ENCODE measurements at places on chromosomes 6 and 20.

- DNase-seq, result no peak
These were observed 404.9 kb upstream of the SOX4 start for GRCh38 chr6:21188505-21189223.

- no peak for DNase-seq
These were observed 4.1 kb upstream of the SPAG4 start for GRCh38 chr20:35611482-35611881.

DNA sequence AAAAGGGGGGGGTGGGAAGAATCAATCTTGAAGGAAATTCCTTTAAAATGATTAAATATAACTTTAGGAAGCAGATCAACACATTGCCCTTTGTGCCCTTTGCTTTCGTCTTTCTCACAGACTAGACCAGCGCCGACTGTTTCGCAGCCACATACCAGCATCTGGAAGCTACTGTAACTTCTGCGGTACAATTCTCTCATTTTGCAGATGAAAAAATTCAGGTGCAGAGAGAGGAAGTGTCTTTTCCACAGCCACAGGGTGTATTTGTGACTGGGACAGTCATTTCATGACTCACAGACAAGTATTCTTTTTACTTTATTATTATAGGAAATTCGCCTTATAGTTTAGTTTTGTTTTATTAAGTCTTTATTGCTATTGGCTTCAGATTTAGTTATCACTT, 84.2 kb downstream of the UST start:
- no peak for DNase-seq

DNA sequence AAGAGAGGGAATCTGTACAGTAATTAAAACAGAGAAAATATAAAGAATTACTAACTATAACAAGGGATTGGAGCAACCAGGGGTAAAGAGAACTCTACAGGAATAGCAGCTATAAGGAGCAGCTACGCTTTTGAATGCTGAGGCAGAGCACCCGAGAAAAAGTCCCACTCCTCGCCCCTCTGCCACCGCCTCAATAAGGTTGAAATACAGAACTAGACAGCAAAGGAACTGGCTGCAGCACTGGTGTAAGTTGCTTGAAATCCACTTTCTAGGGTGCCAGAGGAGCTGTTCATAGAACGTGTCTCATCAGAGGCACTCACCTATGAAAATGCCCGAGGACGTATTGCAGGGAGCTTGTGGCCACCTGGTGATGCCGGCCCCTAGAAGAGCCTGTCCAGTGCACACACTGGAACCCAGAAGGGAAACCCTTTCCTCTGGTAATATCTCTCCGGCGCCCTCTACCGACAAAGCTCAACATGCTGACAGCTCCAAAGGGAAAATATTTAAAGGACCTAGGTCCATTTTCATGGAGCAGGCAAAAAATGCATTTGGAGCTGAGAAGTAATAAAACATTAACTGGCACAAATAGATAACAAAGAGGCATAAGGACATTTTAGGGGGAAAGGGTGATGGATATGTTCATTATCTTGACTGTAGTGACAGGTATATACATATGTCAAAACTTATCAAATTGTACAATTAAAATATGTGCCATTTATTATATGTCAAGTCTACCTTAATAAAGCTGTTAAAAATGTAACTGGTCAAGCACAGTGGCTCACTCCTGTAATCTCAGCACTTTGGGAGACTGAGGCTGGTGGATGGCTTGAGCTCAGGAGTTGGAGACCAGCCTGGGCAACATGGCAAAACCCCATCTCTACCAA, 137.4 kb upstream of the HDAC2 start:
- DNase-seq, result no peak

DNA sequence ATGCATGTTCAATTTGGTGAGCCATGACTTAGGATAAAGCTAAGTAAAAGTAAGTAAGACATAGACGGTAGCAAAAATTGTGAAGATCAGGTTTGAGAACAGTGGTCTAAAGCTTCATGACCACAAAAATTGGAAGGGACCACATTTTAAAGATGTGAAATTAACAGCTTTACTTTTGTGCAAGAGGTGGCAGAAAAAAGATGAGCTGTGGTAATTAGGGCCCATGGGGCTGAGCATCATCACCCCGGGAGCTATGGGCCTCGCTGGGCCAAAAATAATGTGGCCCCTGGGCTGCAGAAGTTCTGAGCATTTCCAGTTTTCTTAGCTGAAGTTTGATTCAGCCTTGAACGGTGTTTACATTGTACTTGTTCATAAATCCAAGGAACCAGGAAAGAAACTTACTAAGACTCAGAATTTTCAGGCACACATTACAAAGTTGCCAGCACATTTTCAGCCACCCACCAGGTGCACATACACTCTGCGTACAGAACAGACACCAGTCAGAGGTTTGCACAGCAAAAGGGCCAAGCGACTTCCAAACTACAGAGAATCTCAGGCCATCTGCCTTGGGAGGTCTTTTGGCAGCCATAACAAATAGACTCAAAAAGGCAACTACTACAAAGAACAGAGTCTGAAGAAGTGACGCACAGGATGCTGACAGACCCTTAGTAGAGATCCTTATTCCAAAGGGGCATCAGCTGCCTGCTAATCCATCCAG, 57.7 kb downstream of the CSE1L start:
- no peak for DNase-seq

DNA sequence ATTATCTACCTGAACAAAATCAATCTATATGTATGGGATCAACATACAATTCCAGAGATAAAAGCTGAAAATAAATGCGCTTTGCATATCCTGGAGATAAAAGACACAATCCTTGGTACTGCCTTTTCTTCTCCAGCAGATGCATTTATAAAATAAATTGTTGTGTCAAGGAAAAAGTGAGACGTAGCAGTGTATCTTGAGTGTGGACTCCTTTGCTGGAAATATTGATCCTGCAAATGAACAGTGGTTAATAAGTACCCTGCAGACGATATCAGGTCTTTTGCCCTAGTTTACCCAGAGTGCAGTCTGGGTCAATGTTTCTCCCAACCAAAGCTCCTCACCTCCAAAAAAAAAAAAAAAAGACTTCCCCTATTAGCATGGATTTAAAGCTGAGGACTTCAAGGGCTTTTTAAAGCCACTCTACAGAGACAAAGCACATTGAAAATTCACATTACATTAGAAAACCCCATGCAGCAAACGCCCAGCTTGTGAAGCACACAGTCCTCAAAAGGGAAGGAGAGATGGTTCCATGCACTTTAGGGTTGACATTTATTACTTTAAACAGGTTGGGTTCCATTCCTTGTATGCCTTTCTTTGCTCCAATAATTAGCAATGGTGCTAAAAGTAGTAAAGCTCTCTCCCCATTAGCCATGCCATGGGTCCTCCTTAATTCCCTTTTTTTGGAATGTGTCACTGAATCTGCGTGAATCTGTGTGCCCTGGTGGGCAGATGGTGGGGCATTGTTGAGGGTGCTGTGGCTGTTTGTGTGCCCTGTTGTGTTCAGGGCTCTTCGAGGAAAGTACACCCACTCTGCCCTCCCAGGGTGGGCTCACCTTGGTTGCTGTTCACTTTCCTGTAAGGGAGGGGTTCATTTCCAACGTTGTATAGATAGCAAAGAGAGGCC, 21.1 kb downstream of the FOXA2 start:
- DNase-seq, result no peak

GRCh38 chr6:109379711-109380110, 2.6 kb downstream of the CD164 start:
- DNase-seq, result no peak

GRCh38 chr6:150606168-150606591, 6.5 kb downstream of the PLEKHG1 start:
- no peak for DNase-seq

GRCh38 chr6:107235007-107235406, 119.7 kb upstream of the BEND3 start:
- DNase-seq, result no peak

DNA sequence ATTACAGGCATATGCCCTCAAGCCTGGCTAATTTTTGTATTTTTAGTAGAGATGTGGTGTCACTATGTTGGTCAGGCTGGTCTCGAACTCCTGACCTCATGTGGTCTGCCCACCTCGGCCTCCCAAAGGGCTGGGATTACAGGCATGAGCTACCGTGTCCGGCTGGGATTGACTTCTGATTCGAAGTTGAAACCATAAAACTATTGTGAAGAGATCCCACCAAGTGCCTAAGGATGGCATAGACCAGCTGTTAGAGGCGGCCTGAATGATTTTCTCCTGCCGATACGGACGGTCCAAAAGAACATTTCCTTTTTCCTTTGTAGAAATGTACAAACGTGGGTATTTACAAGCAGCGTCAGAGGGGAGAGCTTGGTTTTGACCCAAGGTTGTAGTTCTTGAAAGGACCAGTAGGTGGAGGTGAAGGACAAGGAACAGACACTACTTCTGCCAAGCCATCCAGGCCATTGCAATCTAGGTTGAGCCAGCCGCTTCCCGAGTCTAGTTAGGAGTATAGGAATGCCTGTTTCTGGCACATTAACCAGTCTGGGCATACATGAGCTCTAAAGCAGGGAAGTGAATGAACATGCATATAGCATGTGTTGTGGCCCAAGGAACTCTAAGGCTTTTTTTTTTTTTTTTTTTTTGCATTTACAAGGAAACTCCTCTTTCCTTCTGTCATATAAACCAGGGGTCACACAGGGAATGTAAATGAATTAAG, 29.0 kb downstream of the MOCS3 start:
- DNase-seq, result no peak

DNA sequence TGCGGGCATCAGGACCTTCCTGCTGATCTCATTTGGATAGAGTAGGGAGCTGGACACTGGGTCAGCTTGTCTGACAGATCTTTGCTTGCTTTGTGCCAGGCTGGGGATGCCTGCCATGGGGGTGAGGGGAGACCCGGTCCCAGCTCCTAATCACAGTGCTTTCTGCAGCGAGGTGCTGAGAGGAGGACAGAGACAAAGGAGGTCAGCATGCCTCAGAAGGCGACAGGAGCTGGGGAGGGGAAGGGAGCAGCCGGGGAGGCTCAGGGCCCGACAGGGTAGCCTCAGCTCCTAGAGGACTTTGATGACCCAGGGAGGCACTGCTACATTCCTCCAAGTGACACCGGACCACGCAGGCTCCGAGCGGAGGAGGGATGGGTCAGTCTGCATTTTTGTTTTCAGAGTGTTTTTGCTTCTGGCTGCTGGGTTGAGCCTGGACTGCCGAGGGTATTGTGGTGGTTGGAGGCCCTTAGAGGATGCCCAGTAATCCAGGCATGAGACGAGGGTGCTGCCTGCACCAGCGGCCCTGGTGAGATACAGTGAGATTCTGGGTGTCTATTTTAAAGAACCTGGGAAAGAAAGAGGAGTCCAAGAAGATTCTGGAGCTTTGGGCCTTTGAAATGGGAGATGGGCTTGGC, 7.8 kb downstream of the RBM38 start:
- no peak for DNase-seq

DNA sequence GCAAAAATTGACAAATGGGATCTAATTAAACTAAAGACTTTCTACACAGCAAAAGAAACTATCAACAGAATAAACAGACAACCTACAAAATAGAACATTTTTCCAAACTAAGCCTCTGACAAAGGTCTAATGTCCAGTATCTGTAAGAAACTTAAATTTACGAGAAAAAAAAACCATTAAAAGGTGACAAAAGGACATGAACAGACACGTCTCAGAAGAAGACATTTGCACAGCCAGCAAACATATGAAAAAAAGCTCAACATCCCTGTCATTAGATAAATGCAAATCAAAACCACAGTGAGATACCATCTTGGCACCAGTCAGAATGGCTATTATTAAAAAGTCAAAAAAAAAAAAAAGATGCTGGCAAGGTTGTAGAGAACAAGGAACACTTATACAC, 70.6 kb upstream of the GRIK2 start:
- no peak for DNase-seq

DNA sequence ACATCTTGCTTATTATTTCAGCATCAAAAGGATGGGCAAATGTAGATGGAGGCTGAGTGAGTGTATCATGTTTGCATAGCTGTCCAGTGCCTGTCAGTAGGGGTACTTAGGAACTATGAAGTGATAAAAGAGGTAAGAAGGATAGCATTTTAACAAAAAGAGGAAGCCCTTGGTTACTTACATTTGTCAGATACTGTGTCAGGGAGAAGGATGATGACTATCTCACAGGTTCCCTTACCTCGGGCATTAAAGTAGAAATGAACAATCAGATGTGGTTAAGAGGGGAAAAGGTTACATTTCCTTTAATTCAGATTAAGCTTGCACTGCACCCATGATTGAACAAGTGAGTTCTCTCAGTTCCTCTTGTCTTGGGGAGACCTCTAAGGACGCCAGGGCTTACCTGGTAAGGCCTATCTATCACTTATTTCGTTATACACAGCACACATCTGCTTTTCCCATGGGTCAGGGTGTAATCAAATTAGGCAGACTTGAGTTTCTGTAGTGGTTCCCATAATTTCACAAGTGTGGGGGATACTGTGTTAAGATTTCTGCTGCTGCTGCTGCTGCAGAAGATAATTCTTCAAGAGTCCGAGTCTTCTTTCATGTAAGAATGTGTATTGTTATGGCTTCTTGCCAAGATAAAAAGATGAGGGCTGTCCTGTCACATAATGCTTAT, 4.5 kb downstream of the FOXO3 start:
- DNase-seq, result no peak

- DNase-seq, result peak; percentile 57
These were observed 32.5 kb downstream of the SUN5 start for GRCh38 chr20:32971703-32972161.

DNA sequence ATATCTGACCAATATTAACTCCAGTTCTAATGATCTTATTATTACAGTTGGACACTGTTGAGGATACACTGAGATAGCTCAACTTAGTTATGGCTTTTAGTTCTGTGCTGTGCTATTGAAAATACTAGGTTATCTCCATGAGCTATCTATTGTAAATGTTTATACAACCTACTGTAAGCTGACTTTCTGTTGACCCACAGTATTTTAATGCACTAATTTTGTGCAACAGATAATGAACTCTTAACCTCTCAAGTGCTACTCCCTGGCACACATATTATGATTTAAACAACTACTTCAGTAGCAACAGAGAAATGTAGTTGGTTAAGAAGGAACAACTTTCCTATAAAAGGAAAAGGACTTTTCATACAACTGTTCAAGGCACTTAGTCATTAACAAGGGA, 5.2 kb upstream of the MMS22L start:
- DNase-seq, result no peak

DNA sequence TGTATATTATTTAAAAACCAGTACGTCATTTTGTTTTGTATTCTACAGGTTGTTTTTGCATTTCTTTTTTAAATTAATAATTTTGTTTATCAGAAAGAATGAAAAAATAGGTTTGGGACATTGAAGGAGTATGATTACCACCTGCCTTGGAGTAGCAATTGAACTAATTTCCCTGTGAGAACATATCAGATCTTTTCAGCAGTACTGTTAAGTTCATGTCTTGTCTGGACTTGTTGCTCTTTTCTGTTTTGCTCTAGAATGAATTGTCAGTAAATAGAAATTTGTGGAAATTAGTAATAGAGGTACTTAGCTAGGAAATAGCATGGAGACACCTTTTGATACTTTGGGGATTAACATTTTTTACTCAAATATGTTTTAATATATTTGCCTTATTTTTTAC, 24.3 kb downstream of the HSF2 start:
- DNase-seq, result no peak

- DNase-seq, result no peak
These were observed 84.9 kb upstream of the HTR1B start for GRCh38 chr6:77548190-77548589.
